Activated T-cell treated with anti-CD3 and anti-CD28 coated beads for 4 hours (primary cell): ENCODE measurements at places on chromosomes 3 and 15.

DNA sequence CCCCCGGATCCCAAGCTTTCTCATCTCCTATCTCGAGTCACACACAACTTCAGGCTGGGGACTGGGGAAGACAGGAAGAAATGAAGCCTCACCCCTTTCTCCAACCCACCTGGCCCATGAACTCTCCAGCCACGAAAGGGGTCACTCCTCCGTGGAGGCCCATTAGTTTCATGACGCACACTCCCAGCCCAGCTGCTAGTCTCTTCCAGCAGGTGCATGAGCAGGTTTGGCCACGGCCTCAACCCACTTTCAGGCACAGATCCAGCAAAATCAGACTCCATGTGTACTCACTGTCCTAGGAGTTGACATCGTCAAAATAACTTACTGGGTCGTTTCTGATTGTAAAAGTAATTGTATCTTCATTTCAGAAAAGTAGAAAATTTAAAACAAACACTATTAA is 76.6 kb downstream of the C3orf70 start:
- no peak for DNase-seq

- no peak for DNase-seq
Measured at GRCh38 chr15:93997071-93997658, 234.2 kb upstream of the MCTP2 start.

GRCh38 chr3:148223266-148223665 is 474.4 kb upstream of the AGTR1 start:
- DNase-seq, result no peak

DNA sequence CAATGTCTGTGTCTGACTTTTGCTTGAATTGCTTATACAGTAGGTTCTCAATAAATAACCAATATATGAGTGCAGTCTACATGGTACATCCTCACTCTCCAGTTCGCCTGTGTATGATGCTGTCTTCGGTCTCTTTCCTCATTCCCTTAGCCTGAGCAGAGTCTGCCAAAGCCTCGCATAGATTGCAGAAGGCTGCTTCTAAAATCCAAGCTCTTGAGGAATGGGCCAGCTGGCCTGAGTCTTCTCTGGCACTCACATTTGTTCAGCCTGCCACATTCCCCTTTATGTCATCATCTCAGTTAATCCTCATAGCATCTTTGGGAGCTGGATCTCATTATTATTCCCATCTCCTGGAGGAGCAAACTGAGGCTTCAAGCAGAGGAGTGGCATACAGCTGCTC is 27.2 kb upstream of the ADAMTS7 start:
- no peak for DNase-seq

DNA sequence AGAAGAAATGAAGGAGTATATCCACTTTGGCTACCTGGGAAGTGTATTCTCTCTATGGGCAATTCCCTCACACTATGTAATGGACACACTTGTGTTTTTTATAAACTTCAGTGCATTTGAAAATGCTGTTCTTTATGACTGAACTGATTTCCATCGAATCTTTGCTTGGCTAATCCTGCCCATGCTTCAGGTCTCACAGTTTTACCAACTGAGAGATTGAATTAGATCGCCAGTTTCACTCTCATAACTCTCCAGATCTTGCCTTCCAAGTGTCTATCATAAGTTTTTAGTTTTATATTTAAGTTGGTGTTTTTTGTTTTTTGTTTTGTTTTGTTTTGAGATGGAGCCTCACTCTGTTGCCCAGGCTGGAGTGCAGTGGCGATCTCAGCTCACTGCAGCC is 73.5 kb upstream of the MBNL1 start:
- DNase-seq, result no peak

GRCh38 chr3:141597931-141598330 is 111.1 kb downstream of the RASA2 start:
- no peak for DNase-seq

GRCh38 chr3:111159391-111159790 is 87.8 kb downstream of the NECTIN3 start:
- DNase-seq, result no peak

DNA sequence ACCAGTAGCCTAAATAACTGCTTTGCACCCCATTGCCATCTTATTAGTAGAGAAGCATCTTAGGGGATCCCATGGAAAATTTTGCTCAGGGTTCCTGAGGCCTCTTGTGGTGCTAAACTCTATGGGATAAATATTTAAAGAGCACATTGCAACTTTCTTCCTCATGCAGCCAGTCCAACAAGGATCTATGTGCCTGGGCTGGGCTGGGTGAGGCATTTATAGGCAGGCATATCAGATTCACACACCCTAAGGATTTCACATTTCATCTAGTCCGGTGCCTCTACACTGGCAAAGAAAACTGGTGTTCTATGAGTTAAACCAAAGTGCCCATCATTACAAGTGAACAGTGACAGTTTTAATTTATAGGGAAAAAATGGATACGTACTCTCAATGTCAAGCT is 512.3 kb downstream of the EDEM1 start:
- no peak for DNase-seq

- DNase-seq, result no peak
Measured at GRCh38 chr3:171982828-171983227, 56.5 kb upstream of the FNDC3B start.

- DNase-seq, result no peak
Measured at GRCh38 chr3:197733042-197733441, 3.7 kb downstream of the RUBCN start.

- DNase-seq, result no peak
Measured at GRCh38 chr15:75720787-75721479, 8.3 kb upstream of the CSPG4 start.

GRCh38 chr3:125357032-125357658 is 18.0 kb downstream of the ZNF148 start:
- peak; percentile 35 for DNase-seq

DNA sequence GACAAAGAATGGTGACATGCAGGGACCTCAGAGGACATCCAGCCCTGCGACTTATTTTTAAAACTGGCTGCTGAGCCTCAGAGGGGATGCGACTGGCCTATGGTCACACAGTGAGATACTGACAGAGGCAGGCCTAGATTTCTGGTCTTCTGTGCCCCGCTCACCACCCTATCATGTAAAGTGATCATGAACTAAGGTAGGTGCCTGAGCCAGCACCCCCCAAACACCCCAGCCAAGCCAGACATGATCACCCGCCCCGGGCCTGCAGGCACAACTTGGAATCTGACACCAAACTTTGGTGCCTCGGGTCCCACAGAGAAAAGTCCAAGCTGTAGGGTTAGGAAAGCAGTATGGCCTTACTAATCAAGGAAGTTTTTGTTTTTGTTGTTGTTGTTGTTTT is 33.9 kb upstream of the HHATL start:
- DNase-seq, result no peak

GRCh38 chr15:78992416-78993256 is 47.8 kb upstream of the CTSH start:
- DNase-seq, result no peak

GRCh38 chr3:158731938-158732855 is at the start of gene RARRES1:
Gene RARRES1, minus strand, starts transcription at chr3:158732457. Its CDS starts 42 bp downstream, at chr3:158732415.
- DNase-seq, result no peak

DNA sequence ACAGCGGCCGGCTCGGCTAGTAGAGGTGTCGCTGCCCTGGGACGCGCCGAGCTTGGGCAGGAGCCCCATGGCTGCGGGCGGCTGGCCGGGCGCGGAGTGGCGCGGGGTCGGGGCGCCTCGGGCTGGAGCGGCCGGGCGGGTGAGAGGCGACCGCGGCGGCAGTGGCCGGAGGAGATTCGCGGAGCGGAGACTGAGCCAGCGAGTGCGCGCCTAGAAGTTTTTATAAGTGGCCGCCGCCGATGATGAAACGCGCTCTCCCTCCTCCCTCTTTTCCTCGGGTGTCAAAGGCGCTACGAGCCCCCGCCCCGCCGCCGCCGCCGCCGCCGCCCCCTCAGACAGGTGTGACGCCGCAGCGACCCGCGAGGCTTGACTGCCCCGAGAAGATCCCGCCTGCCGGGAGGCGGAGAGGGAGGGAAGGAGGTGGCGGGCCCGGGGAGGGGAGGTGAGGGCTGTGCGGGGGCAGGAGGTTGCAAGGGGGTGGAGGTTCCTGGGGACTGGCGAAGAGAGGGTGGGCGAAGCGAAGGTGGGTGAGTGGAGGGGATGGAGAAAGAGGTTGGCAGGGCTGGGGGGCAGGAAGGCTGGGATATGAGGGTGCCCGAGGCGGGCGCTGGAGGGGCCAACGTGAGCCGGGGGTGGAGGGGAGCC is at the start of gene SLCO2A1:
TSS of gene SLCO2A1 (minus strand) at position 192 of the 645 bp plus-strand sequence. CDS start at position 69, 123 bp downstream.
- no peak for DNase-seq

DNA sequence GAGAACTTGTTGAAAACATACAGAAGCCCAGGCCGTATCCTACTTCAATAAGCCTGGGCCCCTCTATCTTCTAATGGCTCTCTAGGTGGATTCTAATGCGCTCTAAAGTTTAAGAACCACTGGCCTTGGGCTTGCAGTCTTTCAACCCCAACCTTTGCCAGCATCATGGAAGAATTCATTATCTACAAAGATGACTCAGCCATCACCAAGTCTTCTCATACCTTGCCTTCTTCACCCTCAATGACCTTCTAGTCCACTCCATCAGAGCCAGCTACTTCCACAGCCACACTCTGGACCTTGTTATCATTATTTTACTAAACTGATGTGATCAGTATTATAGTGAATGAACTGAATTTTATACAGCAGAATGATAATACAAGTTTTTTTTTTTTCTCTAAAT is 16.9 kb upstream of the TIPARP start:
- DNase-seq, result no peak

GRCh38 chr3:197791892-197792647 is 1.0 kb downstream of the LRCH3 start:
- DNase-seq, result peak; percentile 7

GRCh38 chr15:60793656-60794055 is 314.7 kb upstream of the ICE2 start:
- no peak for DNase-seq

- DNase-seq, result no peak
Measured at GRCh38 chr3:184619369-184619768, 57.8 kb downstream of the EPHB3 start.

GRCh38 chr3:51937611-51938450 is 3.9 kb downstream of the RRP9 start:
- no peak for DNase-seq

- no peak for DNase-seq
Measured at GRCh38 chr3:58686847-58687246, 20.3 kb upstream of the FAM3D start.

DNA sequence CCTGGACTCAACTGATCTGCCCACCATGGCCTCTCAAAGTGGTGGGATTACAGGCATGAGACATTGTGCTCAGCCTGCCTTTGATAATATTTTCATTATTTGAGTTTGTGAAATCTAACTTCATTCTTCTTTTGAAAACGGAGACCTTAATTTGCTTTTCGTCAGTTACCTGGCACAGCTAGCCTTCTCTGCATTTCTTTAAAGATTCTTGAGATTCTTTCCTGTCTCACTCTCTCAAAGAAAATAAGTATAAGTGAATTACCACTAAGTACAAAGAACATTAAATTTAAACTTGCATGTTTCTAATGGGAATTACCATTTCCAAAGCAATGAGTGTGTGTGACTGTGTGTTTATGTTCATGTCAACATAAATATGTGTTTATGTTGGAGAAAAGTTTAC is 187.9 kb downstream of the NFKBIZ start:
- DNase-seq, result no peak

DNA sequence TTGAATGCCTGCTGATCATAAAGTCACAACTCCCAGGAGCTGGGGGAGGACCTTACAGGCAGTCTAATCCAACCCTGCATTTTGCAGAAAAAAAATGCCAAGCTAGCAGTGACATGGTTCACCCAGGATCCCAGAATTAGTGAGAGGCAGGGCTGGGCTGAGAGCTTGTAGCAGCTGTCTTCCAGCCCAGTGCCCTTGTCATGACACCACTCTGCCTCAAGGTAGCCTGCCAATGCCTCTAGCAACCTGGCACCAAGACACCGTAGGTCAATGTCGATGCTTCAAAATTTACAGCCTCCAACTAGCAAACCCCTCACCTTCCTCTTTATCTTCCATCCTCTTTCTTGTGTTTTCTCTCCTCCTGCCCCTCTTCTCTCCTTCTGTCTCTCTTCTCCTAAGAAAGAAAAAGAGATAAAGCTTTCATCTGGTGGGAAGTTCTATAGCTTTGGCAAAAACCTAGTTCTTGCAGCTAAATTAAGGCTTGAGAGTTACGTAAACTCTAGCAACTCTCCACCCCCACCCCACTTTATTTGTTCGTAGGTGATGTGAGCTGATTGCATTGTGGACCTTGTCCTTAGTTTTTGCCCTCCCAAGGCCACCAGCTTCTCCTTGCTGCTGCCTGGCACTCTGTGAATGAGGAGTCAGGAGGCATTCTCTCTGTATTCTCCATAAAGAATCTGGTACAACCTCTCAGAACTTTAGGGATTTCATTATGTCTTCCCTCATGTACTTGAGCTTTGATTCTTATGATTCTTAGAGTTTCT is 18.3 kb upstream of the BFSP2 start:
- no peak for DNase-seq

DNA sequence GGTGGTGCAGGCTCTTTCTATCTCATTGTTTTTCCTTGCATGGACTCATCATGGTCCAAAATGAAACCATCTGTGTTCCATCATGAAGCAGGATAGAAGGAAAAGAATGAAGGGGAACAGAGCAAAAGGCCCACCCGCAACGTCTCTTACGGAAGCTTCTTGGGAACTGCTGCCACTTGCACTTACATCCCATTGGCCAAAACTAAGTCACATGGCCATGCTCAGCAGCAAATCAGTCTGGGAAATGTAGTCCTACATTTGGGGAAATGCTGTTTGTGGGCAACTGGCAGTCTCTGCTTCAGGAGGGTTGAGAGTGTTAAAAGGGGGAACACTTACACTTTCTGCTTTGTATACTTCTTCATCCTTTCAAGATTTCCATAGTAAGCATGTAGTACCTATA is 191.6 kb downstream of the SV2B start:
- no peak for DNase-seq

DNA sequence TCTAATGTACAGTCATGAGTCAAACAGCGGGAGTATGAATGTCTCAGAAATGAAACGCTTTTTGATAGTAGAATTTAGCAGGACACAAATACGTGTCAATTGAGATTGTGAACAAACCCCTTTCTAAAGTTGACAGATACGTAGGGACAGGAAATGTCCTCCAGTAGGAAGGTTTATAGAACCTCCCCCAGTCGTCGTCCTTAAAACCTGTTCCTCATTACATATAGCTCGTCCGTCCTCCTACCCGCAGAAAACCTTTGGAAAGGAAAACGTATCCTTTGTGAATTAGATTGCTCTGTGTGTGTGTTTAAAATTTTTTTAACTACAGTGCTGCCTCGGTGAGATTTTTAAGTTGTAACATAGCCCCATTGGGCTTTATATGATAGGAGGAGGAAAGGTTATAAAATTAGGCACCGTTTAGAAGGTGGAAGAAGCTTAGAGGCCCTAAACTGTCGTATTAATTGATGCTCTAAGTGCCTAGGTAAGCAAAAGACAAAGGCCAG is 4.1 kb downstream of the UBE2E1 start:
- DNase-seq, result no peak

DNA sequence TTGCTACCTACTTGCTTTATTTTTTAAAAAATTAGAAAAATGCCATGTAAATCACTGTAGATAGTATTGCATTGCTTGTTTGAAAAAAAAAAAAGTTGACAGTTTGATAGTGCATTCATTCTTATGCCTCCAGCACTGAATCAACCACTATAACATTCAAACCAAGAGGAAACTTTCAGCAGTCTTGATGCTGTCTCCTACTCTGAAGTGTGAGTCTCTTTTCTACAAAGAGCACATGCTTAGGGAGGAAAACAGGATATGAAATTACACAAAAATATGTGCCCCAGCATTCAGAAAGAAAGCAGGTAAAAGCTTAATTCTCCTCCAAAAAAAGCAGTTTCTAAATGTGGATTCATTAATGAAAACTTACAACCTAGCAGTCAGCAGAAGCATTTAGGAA is 78.3 kb downstream of the ZBTB20 start:
- no peak for DNase-seq

GRCh38 chr15:101452572-101452971 is 36.9 kb downstream of the PCSK6 start:
- DNase-seq, result no peak
